T-helper 2 cell (primary cell): ENCODE measurements at places on chromosomes 7 and 10.
A peak's percentile ranks its signal among the peaks of the same experiment; 100 is the strongest.

- DNase-seq = no peak
Measured at GRCh38 chr7:50462361-50462760, 12.2 kb upstream of the FIGNL1 start.

GRCh38 chr10:124600051-124600880 lies 138.6 kb downstream of the LHPP start:
- DNase-seq = no peak

DNA sequence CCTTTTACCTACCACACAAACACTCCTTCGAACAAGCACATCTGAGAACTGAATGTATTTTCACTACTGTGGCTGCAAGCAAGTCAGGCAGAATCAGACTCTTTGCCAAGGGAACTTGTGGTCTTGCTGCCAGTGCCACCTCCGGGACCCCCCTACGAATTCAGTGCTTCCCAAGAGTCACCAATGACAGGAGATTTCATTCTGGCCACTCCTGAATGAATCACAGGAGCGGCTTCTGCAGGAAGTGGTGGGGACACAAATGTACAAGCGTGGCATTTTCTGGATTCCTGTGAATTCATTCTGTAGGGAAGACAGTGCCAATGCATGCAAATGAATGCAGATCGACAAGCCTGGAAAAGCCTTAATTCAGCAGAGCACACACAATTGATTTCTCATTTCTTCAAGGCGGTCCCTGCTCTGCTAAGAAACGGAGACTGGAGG lies 161.2 kb downstream of the CAMK1D start:
- no peak for DNase-seq

GRCh38 chr7:132105096-132105495 lies 471.2 kb downstream of the PLXNA4 start:
- DNase-seq = no peak

GRCh38 chr7:55065511-55066229 lies 46.9 kb downstream of the EGFR start:
- no peak for DNase-seq

GRCh38 chr10:59905731-59906416 lies 482 bp downstream of the CCDC6 start:
- peak; percentile 4 for DNase-seq

DNA sequence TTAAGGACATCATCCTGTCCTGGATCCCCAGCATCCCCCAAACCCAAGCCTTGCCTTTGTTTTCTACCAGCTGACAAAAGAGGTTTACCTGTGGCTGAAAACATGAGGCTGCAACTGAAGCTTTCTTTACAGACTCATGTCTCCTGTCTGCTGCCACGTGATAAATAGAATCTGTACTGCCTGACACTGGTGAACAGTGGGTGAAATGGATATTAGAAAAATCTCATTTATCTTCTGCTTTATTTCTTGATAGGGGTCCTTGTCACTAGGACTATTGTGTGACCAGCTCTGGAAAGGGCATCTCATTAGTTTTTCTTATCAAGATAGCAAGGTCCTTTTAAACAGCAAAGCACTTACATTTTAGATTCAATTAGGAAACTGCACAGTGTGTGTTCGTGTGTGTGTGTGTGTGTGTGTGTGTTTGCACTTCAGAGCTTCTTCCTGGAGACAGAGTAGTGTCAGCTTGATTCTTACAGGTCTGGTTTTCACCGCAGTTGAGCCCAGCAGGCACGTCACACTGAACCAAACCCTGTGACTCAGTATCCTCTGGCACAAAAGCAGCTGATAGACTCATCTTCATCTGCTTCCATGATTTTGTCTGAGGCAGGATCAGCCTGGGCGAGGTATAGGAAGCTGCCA lies 373.5 kb upstream of the CELF2 start:
- no peak for DNase-seq

DNA sequence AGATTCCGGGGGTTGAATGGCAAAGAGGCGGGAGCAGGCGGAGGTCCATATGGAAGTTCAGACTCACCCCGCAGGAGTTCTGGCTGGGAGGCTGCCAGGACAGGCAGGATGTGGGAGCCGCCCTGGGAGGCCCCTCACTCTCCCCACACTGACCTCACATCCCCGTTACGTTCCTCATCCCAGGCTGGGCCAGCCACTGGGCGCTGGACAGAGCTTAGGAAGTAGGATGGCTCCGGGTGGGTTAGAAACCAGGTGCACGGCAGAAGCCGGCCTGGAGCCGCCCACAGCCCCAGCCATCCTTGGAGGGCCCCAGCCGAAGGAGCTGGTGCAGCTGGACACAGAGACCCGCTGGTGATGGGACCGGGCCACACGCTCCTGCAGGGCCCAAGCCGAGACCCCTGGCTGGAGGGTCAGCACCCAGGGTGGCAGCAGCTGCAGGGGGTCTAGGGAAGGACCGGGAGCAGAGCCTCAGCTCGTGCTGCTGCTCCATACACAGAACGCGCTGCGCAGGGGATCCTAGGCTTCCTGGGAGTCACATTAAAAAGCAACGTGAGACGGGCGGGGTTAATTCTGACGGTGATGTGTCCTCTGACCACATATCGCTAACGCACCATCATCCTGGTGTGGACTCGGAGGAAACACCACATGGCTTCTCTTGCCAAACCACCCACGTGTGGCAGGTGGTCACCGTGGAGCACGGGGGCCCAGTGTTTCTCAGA lies 98.6 kb upstream of the DIP2C start:
- no peak for DNase-seq

DNA sequence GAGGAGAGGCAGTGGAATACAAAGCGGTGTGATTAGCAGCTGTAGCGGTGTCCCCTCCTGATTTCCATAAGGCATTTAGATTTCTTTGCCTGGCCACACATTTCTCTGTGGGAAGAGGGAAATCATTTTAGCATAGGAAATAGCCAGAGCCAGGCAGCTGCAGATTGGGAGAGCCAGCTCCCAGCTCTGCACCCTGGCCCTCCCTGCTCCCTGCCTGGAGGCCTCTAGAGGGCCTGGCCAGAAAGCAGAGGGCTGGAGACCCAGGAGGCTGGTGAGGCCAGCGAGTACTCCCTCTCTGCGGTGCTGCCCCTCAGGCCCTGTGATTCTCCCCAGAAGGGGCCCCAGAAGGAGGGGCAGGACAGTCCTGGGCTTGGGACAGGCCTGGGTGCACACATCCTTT lies 85.7 kb downstream of the C10orf105 start:
- no peak for DNase-seq

DNA sequence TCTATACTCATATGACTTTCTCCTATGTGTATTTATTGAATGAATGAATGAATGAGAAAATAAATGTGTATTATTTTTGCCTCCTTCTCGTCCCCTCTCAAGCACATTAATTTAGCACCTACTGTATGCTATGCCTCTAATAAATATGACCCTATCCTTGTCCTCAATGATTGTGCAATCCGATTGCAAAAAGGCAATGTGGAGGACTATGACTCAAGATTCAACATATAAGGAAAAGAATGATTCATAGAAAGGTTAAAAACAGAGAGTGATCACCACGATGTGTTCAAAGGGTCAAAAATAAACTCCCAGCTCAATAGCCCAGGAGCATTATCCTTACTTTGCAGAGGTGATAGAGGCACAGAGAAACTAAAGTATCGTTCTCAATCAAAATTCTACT lies 322.8 kb upstream of the SORCS1 start:
- no peak for DNase-seq

DNA sequence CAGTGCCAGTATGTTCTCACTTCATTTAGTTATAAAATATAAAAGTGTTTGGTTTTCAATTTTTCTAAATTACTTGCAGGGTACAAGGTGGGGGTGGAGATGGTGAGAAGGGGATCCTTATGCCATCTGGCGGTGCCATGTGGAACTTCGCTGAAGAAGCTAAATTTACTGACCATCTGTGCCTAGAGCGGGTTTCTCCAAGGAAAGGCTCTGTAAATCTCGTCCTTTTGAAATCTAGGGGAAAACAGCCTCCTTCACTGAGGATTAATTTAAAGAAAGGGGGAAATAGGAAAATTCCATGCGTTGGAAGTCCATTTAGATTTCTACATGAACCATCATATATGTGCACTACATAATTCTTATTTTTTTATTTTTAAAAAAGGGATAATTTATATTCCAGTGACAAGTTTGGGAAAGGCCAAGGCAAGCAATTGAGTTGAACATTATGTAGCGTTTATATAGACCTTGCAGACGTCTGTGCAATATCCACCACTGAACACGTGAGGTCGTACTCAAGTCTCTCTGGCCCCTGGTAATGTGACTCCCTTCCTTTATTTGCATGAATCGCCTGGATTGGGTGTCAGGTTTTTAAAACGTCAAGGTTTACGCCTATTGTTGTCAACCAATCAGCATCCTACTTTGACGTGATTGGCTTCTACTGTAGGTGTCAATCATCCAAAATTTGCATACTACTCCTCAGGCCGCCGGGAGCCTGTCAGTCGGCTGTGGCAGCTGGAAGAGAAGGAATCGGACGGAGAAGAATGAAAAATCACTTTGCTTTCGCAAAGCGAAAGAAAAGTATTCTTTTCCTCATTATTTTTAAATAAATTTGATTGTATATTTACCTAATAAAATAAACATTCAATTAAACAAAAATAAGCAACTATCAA lies 297.1 kb upstream of the NFE2L3 start:
- DNase-seq = no peak

DNA sequence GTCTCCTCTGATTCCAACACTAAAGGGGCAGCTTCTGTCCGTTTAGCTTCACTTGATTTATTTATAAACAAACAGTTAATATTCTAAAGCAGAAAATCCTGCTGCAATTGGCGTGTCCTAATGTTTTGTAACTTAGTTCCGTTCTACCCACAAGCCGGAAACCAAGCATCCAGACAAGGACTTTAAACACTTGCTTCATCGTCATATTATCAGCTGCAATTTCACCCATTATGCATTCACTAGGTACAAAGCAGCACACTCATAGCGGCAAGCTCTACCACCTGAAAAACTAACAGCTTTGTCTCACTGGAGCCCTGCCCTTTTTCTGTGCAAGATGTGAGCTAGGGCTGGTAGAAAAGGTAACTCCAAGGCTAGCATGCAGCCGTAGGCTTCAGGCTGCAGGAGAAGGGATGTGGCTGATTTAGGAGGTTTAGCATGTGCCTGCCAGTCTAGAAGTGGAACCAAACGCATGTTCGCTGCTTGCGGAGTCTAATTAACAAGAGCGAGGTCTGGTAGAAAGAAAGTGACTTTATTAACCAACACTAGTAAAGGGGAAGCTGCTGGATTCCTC lies 43.7 kb upstream of the BPGM start:
- DNase-seq = no peak

DNA sequence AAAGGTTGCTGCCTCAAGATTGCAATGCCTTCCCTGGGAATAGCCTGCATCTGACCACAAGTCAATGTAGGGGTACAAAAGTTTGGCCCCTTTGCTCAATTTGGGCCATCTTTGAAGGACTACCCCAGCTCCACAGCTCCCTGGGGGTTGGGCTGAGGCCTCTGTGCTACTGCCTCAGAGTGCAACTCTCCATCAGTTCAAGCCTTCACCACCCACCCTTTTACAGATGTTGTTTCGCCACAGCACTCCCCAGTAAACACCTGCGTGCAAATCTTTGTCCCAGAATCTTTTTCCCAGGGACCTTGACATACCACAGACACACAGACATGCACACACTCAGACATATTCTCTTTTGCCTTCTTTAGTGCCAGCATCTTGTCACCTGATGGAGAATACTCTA lies 66.0 kb upstream of the ANKRD1 start:
- no peak for DNase-seq

DNA sequence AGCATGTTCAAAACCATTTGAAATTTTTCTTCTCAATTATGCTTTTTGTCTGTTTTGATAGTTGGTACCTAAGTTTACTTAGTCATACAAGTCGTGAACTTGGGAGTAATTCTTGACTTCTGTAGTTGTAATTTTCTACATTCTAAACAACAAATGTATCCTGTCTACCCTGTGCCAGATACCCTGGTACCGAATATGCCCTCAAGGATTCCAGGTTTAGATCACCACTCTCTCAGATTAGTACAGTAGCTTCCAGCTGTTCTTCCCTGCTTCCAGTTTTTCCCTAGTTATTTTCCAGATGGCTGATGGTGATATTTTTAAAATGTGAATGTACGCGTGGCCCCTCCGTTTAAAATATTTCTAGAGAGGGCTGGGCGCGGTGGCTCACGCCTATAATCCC lies 6.5 kb downstream of the STAM start:
- DNase-seq = no peak

GRCh38 chr7:40244226-40244625 lies 109.4 kb downstream of the SUGCT start:
- no peak for DNase-seq

GRCh38 chr7:17472939-17473338 lies 174.5 kb downstream of the AHR start:
- no peak for DNase-seq

- DNase-seq = no peak
Measured at GRCh38 chr10:42961796-42962109, 115.1 kb upstream of the RET start.

DNA sequence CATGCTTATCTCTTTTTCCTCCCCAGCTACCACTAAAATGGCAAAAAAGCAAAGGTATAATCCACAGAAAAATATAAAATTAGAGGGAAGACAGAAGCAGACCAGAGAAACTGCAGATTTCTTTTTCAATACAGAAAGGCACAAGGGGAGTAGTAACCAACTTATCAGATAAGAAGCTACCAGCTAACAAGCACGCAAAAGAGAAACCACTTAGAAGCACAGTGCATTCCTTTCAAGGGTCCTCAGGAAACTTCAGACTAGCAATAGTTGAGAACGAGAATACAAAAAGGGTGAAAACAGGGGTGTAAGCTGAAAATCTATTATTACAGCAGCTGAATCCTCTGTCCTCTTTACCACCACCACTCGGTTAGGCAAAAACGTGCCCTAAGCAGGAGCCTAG lies 9.9 kb upstream of the OR2A5 start:
- DNase-seq = no peak

DNA sequence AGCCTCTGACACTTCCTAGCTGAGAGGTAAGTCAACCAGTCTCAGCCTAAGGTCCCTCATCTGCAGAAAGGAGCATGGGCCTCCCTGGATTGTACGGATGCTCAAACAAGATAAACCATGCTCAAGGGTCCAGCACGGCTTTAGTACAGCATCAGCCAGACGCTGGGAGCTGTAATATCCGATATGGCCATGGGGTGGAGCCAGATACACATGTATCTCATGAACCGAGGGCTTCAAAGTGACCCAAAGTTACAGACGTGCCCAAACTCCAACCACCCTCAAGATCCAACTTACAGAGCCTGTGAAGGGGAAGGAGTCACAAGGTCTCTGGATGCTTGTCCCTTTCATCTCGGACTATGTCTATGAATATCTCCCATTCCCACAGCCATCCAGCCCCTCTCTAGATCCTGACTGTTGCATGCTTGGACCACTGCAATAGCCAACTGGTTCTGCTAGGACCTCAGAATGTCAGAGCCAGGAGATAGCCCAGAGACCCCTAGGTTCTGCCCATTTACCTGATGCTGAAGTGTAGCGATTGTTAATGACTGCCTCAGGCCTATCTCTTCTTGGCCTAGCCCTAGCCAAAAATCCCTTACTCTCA lies 142.4 kb downstream of the SH3PXD2A start:
- peak; percentile 71 for DNase-seq

DNA sequence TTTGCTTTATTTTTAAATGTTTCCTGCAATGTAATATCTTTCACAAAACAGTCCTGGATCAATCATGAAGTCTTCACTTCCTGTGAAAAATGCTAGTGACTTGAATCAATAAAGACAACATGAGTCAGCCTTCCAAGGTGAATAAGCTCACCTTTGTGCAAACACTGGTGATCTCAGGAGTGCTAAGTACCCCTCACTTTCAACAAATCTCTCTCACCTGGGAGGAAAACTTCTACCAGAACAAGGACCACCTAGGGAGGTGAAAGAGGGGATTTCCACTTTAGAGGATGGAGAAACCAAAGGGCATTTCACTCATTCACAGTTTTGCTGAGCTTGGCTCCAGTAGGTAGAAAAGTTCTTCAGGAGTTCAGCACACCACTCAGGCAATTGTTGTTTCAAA lies 64.8 kb downstream of the CALD1 start:
- DNase-seq = no peak

- no peak for DNase-seq
Measured at GRCh38 chr7:35705932-35706461, 11.1 kb upstream of the HERPUD2 start.
